ENCODE measurements at places on chromosomes 3 and 15.
A peak's percentile ranks its signal among the peaks of the same experiment; 100 is the strongest.

GRCh38 chr3:147937341-147937740 lies 528.2 kb downstream of the ZIC1 start:
- DNase-seq, result no peak

DNA sequence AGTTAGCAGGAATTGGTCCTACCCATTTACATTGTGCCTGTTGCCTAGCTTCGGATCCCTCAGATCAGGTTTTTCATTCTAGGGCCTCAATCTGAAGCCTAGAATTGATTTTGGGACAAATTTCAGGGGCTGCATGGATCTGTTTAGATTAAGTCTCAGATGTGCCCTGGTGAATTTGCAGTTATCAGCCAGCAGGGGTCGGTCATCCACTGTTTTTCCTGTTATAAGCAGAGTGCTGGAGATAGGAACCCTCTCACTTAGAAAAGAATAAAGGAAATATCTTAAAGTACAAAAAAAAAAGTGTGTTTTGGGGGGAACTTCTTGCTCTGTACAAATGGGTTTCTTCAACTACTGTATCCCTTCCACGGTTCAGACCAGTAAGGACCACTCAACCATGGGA lies 212.5 kb downstream of the BCHE start:
- no peak for DNase-seq

GRCh38 chr3:60630953-60631352 lies 620.3 kb downstream of the FHIT start:
- no peak for DNase-seq

- DNase-seq, result no peak
These were observed 202.5 kb downstream of the SATB1 start for GRCh38 chr3:18222686-18223085.

GRCh38 chr3:186953011-186953487 lies 22.7 kb downstream of the ST6GAL1 start:
- no peak for DNase-seq

- no peak for DNase-seq
These were observed 78.5 kb upstream of the LARS2 start for GRCh38 chr3:45309876-45310275.

- peak; percentile 21 for DNase-seq
These were observed 61.2 kb upstream of the LRTM1 start for GRCh38 chr3:54988838-54989630.

DNA sequence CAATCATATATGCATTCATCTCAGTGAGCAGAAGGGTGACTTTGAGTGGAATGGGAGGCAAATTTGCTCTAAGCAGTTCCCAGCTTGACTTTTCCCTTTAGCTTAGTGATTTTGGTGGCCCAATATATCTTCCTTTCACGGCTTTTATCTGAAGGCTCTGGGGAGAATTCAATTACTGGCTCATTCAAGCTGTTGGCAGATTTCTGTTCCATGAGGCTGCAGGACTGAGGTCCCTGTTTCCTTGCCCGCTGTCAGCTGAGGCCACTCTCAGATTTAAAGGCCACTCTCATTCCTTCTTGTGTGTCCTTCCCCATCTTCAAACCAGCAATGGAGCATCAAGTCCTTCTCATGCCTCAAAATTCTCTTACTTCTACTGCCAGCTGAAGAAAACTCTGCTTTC lies 170.4 kb upstream of the ATP10A start:
- no peak for DNase-seq

DNA sequence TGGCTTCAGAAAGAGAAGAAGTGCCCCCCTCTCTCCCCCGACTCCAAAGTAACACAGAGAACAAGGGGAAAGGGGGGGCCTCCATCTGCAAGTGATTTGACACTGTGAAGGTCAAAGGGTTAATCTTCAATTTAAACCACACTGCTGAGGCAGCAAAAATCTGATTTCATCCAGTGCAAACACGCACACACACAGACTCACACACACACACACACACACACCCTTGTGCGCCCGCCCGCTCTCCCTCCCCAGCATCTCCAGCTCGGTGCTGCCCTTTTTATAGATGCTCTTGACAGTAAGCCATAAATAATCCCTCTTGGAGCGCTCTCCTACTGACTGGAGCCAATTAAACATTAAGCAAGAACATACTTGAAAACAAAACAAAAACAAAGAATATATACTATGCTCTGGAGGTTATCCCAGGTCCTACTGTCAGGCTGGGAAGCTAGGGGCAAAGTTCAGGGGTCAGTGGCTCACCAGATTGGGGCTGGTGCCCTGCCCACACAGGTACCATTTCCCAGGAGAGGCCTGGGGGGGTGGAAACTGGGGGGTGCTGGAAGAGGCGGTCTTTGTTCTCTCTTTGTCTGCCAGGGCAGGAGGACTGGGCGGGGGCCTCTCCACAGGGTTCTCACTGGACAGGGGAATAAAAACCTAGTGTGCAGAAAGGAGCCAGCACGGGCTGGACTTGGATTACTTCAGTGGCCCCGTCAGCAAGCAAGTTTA lies 16.3 kb downstream of the BMF start:
- no peak for DNase-seq

- DNase-seq, result no peak
These were observed 21.0 kb downstream of the IFT57 start for GRCh38 chr3:108201258-108201657.

GRCh38 chr15:50886611-50887345 lies 21.7 kb upstream of the AP4E1 start:
- no peak for DNase-seq

DNA sequence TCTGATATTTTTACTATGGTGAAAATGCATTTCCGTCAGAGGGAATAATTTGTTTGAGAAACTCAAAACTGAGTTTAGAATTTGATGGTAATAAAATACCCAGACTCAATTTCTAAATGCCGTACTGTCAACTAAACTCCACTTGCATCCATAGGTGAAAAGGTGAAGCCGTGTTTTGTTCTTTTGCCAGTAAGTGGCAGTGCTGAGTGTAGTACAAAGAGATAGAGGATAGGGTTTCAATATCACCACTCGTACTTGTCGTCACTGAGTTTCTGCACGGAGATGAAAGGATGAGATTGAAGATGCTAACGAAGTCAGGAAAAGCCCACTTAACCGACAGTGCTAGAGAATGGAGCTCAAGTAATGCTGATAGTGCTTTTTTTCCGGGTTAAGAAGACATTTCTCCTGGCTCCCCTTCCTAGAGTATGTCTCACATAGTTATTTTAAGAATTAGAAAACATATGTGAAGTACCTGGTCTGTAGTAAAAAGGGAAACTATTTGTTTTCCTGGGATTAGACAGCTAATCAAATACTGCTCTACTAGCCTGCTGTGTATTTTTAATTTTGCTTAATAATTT lies 345.1 kb downstream of the IL5RA start:
- DNase-seq, result no peak

- DNase-seq, result no peak
These were observed 59.7 kb upstream of the SIAH2 start for GRCh38 chr3:150822636-150823035.

- DNase-seq, result no peak
These were observed 3.8 kb downstream of the PKM start for GRCh38 chr15:72227192-72227586.

DNA sequence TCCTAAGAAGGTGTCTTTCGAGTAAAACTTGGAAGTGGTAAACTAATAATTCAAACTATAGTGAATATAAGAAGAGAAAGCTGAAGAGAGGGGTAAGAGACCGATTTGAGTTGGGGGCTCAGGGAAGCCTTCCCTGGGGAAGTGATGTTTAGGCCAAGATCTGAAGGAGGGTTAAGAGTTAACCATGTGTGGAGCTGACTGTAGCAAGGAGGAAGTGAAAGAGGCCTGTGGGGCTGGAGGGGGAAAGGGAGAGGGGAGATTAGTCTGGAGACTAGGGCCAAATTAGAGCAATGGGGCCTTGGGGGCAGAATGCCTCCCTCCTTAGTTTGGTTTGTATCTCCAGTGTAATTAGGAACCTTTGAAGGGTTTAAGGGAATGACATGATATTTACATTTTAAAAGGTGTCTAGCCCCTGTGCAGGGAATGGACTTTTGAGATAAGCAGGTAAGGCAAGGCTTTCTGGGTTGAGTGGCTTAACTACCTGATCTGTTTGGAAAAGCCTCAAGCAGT lies 2.2 kb downstream of the ZNF592 start:
- DNase-seq, result no peak

DNA sequence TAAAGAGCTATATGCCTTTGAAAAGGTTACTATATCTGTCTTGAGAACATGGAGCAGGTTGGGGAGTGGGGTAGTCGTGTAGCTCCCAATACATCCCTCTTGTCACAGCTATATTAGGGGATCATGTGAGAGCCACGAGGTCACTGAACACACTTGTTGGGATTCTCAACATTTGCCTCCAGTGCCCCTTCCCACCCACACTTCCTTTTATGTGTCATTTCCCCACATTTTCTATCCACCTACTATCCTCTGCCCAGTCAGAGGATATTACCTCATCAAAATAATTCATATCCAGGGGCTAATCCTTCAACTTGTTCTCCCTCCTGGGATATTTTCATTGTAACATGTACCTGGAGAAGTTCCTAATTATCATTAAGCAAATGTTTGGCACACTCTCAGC lies 85.0 kb downstream of the CYP19A1 start:
- DNase-seq, result no peak

DNA sequence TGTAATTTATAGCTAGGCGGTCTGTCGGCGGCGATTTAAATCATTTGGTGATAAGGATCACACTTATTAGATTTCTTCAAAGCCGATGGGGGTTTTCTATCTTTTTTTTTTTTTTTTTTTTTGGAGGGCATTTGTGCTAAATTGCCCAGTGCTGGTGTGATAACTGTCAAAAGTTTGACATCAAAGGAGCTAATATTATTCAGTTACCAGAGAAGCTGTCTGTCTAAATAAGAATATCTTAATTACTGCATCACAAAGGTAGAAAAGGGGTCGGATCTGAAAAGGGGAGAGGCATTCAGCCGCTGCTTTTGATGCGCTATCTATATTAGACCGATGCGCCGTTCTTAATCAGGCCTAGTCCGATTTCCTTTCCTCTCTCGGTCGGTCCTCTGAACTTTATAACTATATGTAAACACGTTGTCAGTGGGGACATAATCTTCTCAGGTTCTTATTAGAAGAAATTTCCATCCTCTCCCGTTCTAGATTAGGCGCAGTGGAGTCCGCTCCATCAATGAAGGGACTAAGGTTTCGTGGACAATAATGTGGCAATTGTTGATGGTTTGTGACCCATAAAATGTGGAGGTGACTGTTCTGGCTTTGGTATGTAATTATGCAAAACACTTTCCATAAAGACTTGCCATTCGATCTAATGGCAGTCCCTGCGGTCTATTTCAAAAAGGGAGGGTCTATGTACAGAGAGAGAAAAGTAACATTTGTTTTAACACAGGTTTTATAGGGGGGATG lies 31.7 kb downstream of the NR2F2 start:
- no peak for DNase-seq

DNA sequence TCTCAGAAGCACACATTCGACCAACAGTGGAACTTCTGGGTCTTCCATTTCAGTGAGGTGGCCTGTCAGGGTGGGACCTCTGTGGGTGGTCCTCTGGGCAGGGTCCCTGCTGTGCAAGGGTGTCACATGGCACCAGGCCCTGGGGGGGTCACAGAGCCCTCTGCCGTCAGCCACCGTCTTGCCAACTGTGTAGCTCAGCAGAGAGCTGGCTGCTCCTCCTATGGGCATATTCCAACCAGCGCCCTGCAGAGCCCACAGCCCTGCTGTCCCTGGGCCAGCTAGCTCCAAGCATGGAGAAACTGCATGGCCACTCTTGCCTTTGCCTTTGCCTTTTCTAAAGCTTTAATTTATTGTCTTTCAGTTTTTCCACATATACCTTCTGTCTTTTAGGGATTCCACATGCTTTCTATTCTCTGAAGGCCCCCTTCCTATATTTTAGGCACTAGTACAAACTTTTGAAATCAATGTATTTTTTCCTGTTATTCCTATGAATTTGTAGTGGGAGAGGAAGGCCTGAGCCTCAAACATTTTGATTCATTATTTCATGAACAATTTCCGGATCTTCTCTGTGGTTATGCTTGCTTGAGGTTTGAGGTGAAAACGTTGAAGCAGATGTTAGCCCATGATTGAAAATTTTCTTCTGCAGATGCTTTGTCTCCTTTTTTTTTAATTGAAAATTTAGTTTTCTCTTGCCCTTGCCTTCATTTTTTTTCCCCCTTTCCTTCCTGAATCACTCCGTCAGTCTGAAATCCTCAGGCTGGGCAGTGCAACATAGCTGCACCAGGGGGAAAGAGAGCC lies 11.7 kb downstream of the IQCF1 start:
- no peak for DNase-seq

DNA sequence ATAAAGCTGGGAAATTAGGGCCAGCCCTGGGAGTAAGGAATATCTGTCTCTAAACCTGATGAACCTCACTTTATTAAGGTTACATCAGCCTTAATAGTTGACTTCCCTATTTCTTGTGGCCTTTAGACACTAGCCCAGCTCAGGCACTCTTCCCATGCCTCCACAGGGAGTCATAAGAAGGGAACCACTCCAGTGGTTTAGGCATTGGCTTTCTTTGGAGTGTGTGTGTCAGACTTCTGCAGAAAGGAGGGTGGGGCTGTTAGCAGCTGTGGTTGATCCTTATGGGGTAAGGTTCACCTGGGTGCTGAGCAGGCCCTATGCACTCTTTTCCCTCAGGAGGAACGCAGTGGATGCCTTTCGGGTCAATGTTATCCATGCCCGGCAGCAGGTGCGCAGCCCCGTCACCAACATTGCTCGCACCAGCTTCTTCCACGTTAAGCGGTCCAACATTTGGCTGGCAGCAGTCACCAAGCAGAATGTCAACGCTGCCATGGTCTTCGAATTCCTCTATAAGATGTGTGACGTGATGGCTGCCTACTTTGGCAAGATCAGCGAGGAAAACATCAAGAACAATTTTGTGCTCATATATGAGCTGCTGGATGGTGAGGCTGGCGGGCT lies 4.0 kb downstream of the AP2M1 start:
- no peak for DNase-seq

- DNase-seq, result no peak
These were observed 33.6 kb upstream of the LRRC3B start for GRCh38 chr3:26588931-26589330.

- peak; percentile 26 for DNase-seq
These were observed 13.5 kb upstream of the GRAMD1C start for GRCh38 chr3:113825090-113825489.

GRCh38 chr3:142863010-142863817 lies 25.7 kb downstream of the PCOLCE2 start:
- DNase-seq, result peak; percentile 43

- DNase-seq, result no peak
These were observed 14.2 kb downstream of the LRIG1 start for GRCh38 chr3:66486646-66487045.

GRCh38 chr15:31977138-31977537 lies 53.2 kb upstream of the CHRNA7 start:
- DNase-seq, result no peak

- DNase-seq, result no peak
These were observed 8.7 kb upstream of the GP9 start for GRCh38 chr3:129051871-129052340.

GRCh38 chr3:143472731-143473523 lies 353.4 kb downstream of the CHST2 start:
- no peak for DNase-seq

DNA sequence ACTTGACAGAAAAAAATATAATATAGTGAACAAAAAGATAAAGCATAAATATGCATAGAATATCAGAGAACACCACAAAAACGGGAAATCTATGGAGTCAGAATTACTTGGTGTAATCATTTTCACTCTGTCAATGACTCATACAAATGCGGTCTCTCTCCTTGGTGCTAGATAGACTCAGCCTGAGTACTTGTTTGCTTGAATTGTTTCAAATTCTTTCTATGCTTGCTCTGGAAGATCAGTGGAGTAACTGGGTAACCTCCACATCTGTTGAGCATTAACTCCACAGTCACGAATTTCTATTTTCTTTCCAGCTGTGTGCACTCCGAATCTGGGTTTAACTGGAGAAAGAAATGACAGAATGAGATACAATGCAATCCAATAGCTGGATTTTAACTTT lies 760.4 kb downstream of the ZPLD1 start:
- DNase-seq, result no peak

Measured in HTR-8/SVneo (cell line).